ENCODE measurements at places on chromosomes 5 and 9. TPM values are rescaled to one million over a fixed set of nuclear protein-coding genes. Genes with fewer than 3 reads are reported as not detected.
A peak's percentile ranks its signal among the peaks of the same experiment; 100 is the strongest.

DNA sequence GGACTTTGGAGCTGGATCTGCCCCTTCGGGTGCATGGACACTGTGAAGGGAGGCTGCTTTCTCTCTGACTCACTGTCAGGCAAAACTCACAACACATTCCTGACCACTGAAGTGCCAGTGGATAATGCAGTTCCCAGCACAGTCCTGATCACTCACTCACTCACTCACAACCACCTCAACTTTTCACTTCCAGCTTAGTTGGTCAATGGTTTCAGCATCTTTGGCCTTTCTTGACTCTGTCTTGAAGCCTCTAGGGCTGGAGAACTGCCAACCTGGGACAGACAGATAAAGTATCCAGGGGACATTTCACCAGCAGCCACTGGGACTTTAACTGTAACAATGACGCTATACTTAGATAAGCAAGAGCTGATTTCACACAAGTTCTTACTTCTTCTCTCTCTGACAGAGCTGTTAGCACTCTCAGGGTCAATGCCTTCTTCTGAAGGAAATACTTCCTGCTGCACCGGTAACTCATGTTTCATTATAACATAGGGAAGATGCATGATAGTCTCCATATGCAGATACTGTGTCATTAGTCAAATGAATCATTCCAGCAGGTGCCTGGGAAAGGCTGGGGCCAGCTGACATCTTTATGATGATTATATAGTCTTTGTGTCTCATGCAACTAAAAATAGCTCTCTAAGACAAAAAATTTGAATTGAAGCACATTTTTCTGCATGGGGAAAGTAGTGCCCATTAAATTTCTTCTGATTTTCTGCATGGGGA is 499.0 kb downstream of the SEMA5A start:
- peak; percentile 34 for ATAC-seq

Gene NMUR2
- not detected for total RNA-seq

- no peak for ATAC-seq
These were observed 123.5 kb downstream of the SMARCA2 start for GRCh38 chr9:2138646-2139045.

Gene WWC1
- 6.6 TPM for total RNA-seq

DNA sequence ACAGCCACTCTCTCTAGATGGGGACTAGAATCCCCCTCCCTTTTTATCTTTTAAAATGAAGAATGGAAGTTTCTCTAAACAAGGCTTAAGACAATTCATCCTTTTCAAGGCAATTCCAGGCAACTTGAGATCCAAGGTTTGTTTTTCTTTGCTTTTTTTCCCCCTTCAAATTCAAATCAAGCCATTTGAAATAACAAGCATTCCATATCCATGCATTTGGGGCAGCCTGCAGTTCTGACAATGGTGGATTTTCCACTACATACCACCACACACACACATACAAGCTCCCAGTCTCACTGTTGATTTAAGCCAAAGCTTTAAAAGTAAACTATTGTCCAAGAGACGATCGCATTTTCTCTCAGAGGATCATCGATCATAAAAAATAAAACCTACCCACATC is 424 bp downstream of the INSYN2B start:
- ATAC-seq: no peak

DNA sequence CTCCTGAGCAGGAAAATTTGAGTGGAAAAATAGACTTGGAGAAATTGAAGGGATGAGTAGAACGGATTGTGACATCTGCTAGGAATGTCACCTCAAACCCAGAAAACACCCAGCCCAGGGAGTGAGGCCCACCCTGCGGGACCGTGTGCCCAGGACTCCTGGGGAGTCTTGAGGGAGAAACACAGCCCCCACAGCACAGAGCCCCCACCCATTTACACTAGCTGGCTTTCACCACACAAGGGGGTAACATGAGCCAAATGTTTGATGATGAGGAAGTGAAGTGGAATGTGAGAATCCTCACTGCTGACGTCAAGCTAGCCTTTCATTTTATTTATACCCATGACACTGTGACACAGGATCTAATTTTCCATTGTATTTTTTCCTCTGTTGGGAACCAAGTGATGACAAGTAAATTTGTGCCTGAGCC is 42.8 kb upstream of the PDE8B start:
- ATAC-seq: peak; percentile 68

DNA sequence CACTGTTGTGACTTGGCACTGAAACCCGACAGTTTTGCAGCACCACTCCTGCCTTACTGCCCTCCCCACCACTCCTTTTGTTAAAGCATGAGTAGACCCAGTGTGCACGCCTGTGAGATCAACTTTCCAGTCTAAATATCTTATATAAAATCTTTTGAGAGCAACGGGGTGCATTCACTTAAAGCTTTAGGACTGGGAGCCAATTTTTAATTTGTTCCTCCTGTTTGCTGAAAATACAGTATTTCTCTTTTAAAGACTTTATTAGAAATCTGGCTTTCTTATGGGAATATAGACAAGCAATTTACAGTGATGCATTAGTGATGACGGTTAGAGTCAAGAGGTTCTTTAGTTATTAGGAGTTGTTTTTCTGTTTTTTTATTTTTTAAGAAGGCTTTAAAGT is 397.5 kb downstream of the TMEM167A start:
- ATAC-seq: no peak

- no peak for ATAC-seq
These were observed 2.0 kb upstream of the ROR2 start for GRCh38 chr9:91951944-91952520.

DNA sequence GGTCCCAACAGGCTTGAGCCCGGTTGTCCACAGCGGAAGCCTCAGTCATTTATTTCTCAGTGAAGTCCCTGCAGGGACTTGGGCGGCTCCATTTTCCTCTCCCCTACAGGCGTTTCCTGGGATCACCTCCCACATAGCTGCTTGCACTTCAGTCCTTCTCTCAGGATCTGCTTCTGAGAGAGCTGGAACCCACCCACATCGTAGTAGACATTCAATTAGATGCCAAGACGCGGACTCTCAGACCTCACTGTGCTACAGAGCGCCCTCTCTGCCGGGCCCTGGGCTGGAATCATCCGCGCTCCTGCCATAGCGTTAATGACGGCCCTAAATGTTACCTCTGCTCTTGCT is 54.0 kb upstream of the ROR2 start:
- ATAC-seq: no peak

DNA sequence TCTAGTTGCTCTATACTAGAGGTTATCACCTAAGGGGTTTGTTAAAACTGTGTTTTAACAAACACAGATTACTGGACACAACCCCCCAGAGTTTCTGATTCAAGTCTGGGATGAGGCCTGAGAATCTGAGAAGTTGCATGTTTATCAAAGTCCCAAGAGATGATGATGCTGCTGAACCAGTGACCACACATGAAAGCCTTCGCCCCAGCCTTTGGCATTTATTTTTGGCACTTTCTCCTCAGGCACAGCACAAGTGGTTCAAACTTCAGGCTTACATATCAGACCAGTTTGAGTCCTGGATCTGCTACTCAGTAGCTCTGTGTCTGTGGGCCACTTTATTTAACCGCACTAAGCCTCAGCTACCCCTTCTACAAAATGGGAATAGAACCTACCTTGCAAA is 407.2 kb upstream of the PIK3R1 start:
- ATAC-seq: no peak

DNA sequence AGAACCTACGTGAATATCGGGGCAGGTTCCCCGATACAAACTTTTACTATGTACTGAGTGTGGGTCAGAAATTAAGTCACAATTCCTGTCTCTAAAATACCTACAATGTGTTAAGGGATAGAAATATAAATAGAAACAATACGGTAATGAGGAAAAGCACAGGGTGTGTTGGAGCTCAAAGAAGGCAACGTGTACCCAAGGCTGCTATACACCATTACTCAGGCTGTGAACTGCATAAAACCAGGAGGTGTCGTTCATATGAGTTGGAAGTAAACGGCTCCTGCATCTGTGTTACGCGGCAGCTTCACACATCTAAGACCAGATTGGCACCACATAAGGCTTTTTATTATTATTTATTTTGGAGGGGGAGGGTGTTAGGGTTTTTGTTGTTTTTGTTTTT is 50.1 kb upstream of the TRPM3 start:
- no peak for ATAC-seq

GRCh38 chr9:105877721-105878120 is 183.4 kb downstream of the TMEM38B start:
- ATAC-seq: no peak

DNA sequence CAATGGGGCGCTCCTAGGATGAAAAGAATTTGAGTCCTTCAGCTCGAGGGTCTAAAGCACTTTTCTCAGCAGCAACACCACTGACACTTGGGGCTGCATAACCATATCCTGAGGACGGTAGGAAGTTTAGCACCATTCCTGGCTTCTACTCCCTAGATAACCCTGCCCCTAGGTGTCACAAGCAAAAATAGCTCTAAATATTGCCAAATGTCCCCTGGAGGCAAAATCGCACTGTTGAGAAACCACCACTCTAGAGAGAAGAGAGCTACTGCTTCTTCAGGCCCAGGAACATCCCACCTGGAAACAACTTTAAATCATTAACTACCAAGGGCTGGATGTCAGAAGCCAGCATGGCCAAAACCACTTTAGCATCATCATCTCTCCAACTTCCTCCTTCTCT is 29.8 kb downstream of the MYO10 start:
- ATAC-seq: no peak

Gene ADAMTS12
- total RNA-seq: 4.7 TPM

DNA sequence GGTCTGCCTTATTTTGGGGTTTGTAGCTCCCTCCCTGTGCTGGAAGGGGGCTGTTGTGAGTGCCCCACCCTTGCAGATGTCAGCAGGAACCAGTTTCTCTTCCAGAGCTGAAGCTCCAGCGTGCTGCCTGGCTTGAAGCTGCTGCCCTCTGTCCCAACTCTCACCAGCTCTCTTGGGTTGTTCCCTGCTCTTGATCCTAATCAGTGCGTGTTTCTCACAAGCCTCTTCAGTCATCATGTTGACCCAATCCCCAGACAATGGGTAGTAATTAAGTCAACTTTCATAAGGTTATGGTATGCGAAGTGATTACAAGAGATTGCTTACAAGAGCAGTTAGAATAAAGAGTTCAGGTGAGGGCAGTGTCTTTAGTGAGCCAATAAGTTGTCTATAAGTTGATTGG is 57.0 kb downstream of the PDE8B start:
- no peak for ATAC-seq

DNA sequence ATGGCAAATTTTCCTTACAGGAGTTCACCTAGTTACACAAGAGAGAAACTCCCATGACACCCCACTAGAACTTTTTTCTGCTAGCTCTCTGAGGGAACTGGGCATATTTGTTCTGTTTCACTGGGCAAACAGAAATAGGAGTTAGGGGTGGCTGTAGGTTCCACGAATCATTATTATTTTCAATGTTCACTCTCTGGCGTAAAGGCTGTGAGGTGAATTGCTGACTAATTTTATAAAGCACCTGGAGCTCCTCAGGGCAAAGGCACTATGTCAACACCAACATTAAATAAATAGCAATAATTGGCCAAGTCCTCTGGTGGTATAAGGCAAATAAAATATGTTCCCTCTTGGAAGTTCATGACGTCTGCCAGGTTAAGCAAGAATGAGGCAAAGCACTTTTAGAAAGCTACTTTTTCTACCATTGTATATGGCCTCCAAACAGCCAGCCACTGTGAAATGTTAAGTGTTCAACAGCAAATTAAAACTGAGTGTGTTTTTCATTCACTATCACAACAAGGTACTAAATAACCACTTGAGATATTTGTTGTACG is 344.6 kb downstream of the PDE4D start:
- ATAC-seq: no peak

Gene FST
- total RNA-seq: 10.1 TPM

All from gastroesophageal sphincter (tissue), 4 donors.